Endothelial cell of coronary artery (primary cell): ENCODE measurements at places on chromosomes 6 and 20. TPM values are rescaled to one million over a fixed set of nuclear protein-coding genes. Genes with fewer than 3 reads are reported as not detected.

The E2F1 gene
- 5.1 and 9.8 TPM in 2 replicates for total RNA-seq

The TRAPPC3L gene
- total RNA-seq = 0.09 TPM in 2 replicates

The MEP1A gene
- not detected in 2 replicates for total RNA-seq

The SPTLC3 gene
- 0.09 and 0.85 TPM in 2 replicates for total RNA-seq

The SSR1 gene
- total RNA-seq = 76.2 and 76.3 TPM in 2 replicates

The SLCO4A1 gene
- 3.1 and 3.8 TPM in 2 replicates for total RNA-seq

The SDCBP2 gene
- 3.2 and 8.1 TPM in 2 replicates for total RNA-seq

The OR2H1 gene
- not detected in 2 replicates for total RNA-seq

The APOM gene
- 0.19 and 0.54 TPM in 2 replicates for total RNA-seq

The FAM135A gene
- 11.6 and 12.6 TPM in 2 replicates for total RNA-seq

The CRIP3 gene
- not detected in 2 replicates for total RNA-seq

The IFT52 gene
- total RNA-seq = 31.3 and 38.7 TPM in 2 replicates

The IP6K3 gene
- not detected in 2 replicates for total RNA-seq

The OPRL1 gene
- total RNA-seq = 1.3 and 2.6 TPM in 2 replicates

The C6orf163 gene
- total RNA-seq = 2.1 TPM in 2 replicates

The MDFI gene
- 20.8 and 42.9 TPM in 2 replicates for total RNA-seq

The SNAI1 gene
- total RNA-seq = 1.5 and 2.9 TPM in 2 replicates

The IMPG1 gene
- total RNA-seq = not detected in 2 replicates

The CASS4 gene
- not detected in 2 replicates for total RNA-seq

The DYNLRB1 gene
- 46.1 and 59.9 TPM in 2 replicates for total RNA-seq

The TRIM40 gene
- total RNA-seq = not detected in 2 replicates

The HLA-DOB gene
- total RNA-seq = 0.47 TPM in 1 of 2 replicates, not detected in the other

The SMPD2 gene
- total RNA-seq = 11.7 and 12.1 TPM in 2 replicates

The MYH7B gene
- total RNA-seq = under 0.01 TPM in 1 of 2 replicates, not detected in the other

The ARMH2 gene
- total RNA-seq = not detected in 2 replicates

The SYCP2L gene
- not detected in 2 replicates for total RNA-seq

The HFE gene
- 2.4 and 5.3 TPM in 2 replicates for total RNA-seq
